ENCODE measurements at places on chromosomes 13 and 19. TPM values are rescaled to one million over a fixed set of nuclear protein-coding genes. Genes with fewer than 3 reads are reported as not detected.
A peak's percentile ranks its signal among the peaks of the same experiment; 100 is the strongest.

DNA sequence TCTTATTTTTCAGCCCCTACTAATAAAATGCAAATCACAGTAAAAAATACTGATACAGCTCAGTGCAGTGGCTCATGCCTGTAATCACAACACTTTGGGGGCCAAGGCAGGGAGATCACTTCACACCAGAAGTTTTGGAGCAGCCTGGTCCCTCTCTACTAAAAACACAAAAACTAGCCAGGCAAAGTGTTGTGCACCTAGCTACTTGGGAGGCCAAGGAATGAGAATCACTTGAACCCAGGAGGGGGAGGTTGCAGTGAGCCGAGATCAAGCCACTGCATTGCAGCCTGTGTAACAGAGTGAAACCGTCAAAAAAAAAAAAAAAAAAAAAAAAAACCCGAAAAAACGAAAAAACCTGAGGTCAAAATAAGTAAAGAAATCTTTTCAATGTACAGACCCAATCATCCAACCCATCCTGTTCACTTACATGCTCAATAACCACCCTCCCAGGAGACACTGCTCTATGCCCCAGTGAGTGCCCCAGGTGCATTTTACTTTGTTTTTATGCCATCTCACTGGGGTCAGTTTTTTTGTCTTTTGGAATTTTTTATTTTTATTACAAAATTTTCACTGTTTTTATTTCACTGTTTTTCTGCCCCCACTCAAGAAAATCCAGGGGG lies 107.0 kb downstream of the ZNF486 start:
- no peak for DNase-seq

GRCh38 chr13:24147570-24147963 lies 13.0 kb upstream of the SPATA13 start:
- no peak for DNase-seq

DNA sequence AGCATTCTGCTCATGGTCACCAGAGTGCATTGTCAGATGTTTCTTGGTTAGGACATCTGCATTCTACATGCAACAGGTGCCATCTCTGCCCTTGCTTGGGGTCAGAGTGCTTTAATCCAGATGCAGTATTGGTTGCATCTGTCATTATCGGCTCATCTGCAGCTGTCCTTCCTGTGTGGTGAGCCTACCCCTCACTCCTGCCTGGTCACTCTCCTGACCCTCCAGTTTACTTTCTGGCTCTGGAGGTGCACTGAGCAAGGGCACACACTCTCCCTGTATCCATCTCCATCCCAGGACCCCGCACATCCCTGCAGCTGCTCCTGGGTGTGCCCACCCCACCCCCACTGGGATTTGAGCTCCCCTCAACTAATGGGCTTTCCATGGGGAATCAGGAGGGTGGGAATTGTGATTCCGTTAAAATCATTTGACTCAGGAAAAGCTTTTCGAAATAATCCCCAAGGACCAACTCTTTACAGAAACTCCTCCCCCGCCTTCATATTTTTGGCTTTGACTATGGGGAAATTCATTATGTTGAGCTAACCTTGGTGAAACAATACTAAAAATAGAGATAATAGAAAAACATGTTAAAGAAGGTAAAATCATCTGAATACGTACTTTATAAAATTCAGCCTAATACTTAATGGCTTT lies 70.2 kb downstream of the COL4A2 start:
- DNase-seq, result no peak

DNA sequence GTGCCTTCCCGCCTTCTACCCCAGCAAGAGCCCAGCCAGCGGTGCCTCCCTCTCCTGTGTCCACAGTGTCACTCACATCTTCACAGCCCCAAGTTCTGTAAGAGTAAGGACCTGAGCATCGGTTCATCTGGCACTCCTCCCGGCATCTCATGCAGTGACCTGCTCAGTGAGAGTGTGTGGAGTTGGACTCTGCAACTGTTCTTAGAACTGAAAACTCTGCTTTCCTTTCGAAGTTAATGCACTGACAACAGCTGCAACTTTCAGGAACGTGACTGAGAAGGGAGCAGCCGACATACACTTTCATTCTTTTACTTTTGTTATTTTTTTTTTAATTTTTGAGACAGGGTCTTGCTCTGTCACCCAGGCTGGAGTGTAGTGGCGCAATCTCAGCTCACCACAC lies 41.2 kb downstream of the CEP89 start:
- no peak for DNase-seq

DNA sequence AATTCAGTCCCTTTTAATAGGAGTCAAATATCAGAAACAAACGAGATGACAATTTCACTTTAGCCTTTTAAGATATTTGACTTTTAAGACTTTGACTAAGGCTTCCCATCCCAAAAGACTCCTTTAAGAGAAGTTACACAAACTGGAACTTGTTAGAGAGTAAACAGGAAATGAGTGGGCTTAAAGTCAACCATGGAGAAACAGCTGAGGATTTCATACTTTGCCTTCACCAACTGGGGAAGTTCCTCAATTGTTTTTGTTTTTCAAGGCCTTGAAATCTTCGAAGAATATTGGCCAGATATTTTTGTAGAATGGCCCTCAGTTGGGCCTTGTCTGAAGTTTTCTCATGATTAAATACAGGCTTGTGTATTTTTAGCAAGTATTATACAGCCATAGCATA lies 227.3 kb downstream of the POU4F1 start:
- DNase-seq, result no peak

GRCh38 chr19:4728871-4729270 lies 5.2 kb upstream of the DPP9 start:
- DNase-seq, result no peak

DNA sequence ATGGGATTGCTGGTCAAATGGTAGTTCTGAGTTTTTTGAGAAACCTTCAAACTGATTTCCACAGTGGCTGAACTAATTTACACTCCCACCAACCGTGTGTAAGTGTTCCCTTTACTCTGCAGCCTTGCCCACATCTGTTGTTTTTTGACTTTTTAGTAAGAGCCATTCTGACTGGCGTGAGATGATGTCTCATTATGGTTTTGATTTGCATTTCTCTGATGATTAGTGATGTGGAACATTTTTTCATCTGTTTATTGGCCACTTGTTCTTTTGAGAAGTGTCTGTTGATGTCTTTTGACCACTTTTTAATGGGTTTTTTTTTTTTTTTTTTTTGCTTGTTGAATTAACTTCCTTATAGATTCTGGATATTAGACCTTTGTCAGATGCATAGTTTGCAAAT lies 4.3 kb downstream of the CAB39L start:
- DNase-seq, result no peak

- DNase-seq, result no peak
These were observed 97.3 kb downstream of the CACNA1A start for GRCh38 chr19:13408889-13409518.

- DNase-seq, result no peak
These were observed 16.1 kb upstream of the AKAP11 start for GRCh38 chr13:42255886-42256285.

DNA sequence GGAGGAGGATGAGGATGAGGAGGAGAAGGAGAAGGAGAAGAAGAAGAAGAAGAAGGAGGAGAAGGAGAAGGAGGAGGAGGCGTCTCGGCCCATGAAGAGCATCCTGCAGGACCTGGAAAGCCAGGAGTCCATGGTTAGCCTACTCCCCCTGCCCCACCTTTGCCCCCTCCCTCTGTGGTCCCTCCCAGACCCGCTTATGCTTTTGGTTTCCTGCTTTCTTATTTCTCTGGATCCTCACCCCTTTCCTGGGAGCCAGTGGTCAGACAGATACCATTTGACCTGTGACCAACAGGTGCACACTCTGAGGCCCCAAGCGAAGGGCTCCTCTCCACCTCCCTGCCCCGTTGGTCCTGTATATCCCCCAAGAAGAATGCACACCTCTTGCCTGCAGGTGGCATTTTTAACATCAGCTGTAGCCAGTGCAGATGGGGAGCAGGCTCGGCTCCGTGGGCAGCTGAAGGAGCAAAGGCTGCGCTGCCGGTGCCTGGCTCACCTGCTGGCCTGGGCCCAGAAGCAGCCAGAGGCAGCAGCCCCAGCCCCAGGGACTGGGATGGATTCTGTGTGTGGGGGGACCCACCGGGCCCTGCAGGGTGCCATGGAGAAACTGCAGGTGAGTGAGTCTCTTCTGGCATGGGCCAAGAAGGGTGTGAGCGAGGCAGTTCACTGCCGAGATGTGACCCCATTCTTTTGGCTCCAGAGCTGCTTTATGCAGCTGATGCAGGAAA lies 32.1 kb upstream of the ZNF492 start:
- DNase-seq, result no peak

- peak; percentile 90 for DNase-seq
These were observed 7.5 kb upstream of the ARHGEF18 start for GRCh38 chr19:7340959-7341837.

DNA sequence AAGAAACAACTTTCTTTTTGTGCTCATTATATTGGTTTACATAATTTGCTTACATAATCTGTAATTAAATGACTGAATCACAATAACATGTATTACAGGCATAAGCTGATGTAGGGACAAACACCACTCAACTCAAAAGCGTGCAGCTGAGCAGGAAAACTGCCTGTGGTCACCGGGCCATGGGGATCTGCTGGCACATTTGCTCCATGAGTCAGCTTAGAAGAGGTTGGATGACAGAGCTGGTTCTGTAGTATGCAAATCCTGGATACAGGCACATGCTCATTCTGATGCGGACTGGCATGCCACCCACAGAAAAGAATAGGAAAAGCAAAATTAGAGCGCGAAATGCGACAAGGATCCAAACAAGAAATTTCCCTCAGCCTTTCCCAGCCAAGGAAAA lies 128.6 kb downstream of the USP12 start:
- DNase-seq, result peak; percentile 54

- DNase-seq, result no peak
These were observed 82.4 kb upstream of the MBNL2 start for GRCh38 chr13:97139691-97140090.

GRCh38 chr19:53906211-53907192 lies 2.6 kb upstream of the CACNG7 start:
- no peak for DNase-seq

The ACP7 gene
- polyA plus RNA-seq, result not detected

The ZSCAN4 gene
- 0.07 TPM for polyA plus RNA-seq

The ZNF677 gene
- polyA plus RNA-seq, result 6.7 TPM

The ABHD17A gene
- polyA plus RNA-seq, result 110 TPM

The SEMA6B gene
- polyA plus RNA-seq, result 38.5 TPM
